Eye (tissue), 1 donor: ENCODE measurements at places on chromosomes 4 and X.
A peak's percentile ranks its signal among the peaks of the same experiment; 100 is the strongest.

GRCh38 chrX:110215411-110215810, 102.5 kb downstream of the AMMECR1 start:
- no peak for DNase-seq

GRCh38 chr4:1716065-1716945, 4.2 kb upstream of the SLBP start:
- DNase-seq, result no peak

DNA sequence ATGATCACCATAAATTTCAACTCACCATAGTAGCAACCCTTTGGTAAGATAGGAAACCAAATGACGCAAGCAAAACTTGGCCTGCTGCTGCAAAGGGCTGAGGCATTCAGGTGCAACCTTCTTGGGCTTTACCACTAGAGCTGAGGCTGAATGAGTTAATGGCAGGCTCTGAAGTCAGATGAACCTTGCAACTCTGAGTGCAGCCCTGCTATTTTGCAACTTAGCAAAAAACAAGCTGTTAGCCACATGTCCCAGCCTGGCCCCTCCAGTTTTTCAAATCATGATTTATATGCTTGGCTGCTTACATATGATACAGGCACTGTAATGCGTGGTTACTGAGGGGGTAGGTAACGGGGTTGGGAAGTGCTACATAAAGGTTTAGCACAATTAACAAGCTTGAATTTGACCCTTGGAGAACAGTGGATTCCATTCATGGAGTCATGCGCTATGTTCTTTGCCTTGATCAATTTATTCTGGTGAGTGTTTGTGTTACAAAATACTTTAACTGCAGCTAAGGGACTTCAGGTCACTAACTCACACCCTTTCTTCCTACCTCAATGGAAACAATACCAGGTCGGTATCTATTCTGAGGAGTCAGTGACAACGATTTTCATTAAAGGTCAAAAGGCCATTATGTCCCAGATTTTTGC, 80.5 kb upstream of the PPARGC1A start:
- DNase-seq, result no peak

- DNase-seq, result no peak
Observed at GRCh38 chrX:72023071-72023470, 108.6 kb downstream of the RTL5 start.

DNA sequence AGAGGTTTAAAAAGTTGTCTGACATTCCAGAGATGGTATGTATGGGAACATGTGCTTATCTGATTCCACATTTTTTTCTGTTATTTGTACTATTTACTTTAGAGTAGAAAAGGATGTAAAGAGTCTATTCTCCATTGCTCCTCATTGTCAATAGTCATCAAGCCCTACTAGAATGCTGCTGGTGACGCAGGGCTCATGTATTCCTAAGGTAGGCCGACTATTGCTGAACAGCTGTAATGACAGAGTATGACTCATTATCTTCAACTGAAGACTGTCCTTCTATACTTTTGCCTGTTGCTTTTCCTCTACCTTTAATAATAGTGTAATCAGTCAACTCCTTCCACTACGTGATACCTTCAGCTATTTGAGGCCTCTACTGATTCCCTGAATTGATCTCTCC, 509.1 kb upstream of the NR3C2 start:
- no peak for DNase-seq

DNA sequence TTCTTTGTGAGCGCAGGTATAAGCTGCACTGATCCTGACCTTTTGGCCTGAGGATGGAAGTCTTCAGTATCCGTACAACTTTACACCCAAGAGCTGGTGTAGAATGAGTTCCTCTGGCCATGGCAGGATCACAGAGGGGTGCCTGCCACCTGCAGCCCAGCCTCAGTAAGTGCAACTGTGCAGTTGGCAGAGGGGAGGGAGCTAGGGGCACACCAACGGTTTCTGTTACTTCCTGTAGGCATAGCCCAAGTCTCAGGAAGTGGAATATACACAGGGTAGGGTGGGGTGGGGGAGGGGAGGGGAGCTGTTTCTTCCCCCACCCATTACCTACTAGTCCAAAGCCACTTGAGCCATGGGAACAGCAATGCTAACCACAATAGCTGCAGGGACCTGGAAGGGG, 85.4 kb upstream of the GBA3 start:
- no peak for DNase-seq

GRCh38 chrX:147838465-147839131, 73.1 kb upstream of the FMR1 start:
- no peak for DNase-seq

GRCh38 chr4:114494246-114494803, 104.3 kb upstream of the UGT8 start:
- no peak for DNase-seq

GRCh38 chr4:81470456-81471297, 1.0 kb downstream of the RASGEF1B start:
- DNase-seq, result peak; percentile 83

GRCh38 chrX:68892651-68893050, 63.8 kb downstream of the EFNB1 start:
- peak; percentile 58 for DNase-seq

DNA sequence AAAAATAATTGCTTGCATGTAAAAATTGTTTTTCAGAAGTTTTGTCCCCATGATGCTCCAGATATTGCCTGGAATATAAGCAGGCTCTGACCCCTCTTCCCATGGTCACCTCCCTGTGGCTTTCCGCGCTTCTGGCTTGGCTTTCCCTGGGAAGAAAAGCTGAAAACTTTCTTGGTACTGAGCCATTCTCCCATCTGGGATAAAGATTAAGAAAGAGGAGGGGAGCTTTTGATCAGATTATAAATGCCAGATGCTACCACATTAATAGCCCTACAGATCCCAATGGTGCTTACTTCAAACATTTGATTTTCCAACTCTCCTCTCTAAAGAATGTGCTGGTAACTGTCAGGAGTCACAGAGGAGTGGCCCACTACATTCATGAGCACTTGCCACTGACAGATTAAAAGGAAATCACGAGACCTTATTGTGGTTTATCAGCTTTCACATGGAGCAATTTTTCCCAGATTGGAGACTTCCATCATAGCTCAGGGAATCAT, 54.4 kb upstream of the GAB1 start:
- DNase-seq, result peak; percentile 61

DNA sequence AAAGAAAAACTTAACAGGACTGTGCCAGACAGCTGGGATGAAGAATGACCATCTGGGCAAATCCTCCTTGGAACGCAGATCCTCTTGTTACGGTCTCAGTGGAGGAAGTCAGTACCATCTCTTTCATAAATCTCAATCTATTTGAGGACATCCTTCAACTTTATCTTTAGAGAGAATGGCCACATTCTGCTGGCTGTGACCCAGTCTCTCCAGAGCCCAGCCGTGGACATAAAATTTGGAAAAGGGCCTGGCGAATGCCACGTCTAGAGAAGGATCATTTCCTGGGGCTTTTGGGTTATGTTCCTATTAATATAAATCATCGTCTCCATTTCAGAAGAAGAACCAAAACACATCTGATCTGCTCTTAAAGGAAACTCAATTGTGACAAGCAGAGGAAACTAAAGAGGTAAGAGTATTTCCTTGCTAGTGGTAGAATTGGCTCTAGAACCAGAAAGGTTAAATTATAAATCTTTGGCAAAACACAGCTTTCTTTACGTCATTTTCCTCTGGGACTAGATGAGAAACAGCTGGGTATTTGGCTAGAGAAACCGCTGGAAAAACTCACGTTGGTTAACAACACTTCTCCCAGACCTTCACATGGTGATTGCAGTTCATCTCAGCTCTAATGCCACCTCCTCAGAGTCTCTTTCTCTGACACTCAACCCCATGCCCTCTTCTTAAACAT, 164.7 kb downstream of the CHIC2 start:
- peak; percentile 72 for DNase-seq

DNA sequence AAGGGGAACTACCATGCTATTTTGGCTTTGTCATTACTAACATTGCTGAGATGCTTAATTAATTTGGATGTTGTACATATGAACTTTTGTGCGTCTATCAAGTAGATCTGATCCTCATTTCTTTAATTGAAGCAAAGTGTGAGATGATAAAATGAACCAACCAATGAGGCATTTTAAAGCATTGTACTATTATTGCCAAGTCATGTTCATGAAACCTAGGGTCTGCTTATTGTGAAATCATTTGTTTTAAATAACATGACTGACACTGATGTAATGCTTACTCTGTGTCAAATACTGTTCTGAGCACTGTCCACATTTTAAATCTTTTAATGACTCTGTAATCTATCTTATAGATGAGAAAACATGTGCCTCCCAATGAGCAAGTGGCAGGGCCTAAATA, 57.7 kb downstream of the C4orf33 start:
- no peak for DNase-seq

DNA sequence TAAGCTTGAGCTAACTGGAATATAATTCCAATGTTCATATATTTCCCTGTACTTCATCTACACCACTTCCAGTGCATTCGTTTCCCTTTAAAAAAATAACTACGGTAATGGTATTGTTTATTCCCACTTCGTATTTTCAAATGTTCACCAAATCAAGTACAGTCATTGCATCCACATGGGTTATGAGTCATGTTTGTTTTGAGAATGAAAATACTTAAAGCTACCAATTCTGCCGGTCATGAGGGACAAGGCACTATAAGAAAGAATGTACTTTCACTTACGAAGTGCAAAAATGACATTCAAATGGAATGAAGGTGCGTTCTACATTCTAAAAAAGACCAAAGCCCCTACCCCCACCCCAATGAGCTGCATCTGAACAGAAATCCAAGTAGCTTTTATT, 174.4 kb upstream of the FGF13 start:
- no peak for DNase-seq

DNA sequence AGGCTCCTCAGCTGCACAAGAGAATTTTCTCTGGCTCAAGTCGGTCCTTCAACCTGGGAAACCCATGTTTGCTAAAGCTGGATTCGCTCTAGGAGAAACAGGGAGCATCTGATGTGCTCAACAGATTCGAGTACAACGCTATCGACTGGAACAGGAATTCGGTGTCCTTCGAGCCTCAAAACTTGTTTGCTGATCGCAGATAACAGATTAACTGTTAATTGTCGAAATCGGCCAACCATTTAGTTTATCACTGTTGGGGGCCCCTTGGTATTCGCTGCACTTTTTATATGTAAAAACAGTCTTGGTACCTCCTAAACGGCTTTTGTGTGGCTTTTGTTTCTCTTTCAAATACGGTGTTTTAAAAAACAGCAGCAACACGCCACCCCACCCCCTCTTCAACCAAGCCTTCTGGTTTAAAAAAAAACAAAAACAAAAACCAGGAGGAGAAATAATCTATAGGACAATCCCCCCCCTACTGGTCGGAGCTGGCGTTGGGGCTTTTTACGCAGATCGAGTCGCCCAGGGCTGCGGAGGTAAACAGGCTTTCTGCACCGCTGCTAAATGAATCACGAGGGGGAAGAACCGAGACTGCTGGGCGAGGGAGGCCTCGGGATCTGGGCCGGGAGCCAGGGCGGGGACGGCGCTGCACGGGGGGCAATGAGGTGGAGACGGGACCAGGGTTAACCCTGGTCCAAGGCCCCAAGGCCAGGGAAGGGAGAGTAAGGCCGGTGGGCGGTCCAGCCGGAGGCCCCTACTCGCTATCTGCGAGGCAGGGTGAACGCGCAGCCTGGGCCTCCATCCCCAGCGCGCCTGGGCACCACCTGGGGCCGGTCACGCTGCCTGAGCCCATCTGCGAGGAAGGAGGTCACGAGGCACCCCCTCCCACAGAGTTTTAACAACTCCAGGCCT, 71.7 kb upstream of the BCOR start:
- peak; percentile 85 for DNase-seq

DNA sequence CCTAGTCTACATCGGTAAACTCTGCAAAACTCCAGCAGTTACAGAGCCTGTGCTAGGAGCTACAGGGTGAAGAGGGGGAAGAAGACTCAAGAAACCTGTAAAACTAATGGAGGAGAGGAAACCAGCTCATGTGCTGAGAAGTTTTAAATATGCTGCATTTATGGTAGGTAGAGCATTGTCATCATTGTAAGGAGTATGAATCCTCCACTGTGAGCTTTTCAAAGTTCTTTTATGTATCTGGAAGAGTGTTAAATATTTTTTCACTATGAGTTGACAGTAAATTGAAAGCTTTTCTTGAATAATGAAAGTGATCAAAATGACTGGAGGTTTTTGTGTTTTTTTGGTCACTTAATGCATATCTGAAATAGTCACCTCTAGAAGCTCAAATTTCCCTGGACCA, 46.2 kb downstream of the SEPTIN11 start:
- DNase-seq, result no peak

GRCh38 chr4:15250021-15250441, 177.8 kb upstream of the C1QTNF7 start:
- DNase-seq, result peak; percentile 45

GRCh38 chrX:153922932-153923857, 2.9 kb downstream of the ARHGAP4 start:
- peak; percentile 54 for DNase-seq

- DNase-seq, result no peak
Observed at GRCh38 chr4:12138488-12138887, 709.8 kb upstream of the HS3ST1 start.

DNA sequence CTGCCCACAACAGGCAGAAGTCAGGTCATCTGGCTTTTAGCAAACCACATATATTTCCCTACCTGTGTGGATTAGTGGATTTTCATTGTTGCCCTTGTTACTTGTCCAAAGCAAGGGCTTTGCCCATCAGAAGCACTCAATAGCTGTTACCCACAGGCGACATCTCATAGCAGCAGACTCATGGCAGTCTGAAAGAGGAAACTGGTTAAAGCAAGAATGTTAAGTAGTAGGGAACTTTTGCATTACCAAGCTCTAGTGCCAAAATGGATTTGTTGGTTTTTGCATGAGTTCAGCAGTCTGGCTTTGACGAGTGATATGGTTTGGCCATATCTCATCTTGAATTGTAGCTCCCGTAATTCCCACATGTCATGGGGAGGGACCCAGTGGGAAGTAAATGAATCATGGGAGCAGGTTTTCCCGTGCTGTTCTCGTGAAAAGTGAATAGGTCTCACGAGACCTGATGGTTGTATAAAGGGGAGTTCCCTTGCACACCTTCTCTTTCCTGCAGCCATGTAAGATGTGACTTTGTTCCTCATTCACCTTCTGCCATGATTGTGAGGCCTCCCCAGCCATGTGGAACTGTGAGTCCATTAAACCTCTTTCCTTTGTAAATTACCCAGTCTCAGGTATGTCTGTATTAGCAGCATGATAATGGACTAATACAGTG, 107.9 kb downstream of the GPR143 start:
- DNase-seq, result no peak

DNA sequence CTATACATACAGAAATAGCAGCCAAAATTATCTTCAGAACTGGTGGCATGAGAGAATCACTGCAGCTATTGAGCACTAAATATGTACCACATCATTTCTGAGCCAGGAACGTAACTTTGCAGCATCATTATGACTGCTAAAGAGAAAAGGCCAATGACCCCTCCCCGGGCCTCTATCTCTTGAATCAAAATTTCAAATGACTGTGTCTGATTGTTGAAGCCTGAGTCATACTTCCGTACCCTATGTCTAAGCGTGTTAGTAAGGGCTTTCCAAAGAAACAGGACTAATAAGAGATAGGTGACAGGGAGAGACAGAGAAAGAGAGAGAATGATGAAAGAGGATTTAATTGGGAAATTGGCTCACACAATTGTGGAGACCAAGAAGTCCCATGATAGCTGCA, 445.5 kb upstream of the SPANXN1 start:
- DNase-seq, result no peak

DNA sequence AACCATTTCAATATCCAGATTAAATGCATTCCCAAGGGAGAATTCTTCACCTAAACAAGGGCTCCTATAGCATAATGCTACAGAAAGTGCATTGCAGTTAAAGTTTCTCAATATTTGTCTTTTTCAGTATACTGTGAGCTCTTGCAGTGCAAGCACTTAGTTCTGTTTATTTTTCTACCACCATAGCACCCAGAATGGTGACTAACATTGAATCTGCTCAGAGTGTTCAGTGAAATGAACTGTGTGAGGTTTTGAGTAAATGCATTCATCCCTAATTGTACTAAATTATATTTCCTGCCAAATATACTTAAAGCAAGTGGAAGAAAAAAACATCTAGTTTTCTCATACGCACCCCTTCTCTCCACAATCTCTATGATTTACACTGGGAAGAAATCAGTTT, 383.9 kb downstream of the PCDH7 start:
- no peak for DNase-seq
